ELR (cell line): ENCODE measurements at places on chromosomes 5 and 9.
A peak's percentile ranks its signal among the peaks of the same experiment; 100 is the strongest.

- DNase-seq: peak; percentile 17
These were observed 139.7 kb upstream of the VCAN start for GRCh38 chr5:83331842-83332241.

DNA sequence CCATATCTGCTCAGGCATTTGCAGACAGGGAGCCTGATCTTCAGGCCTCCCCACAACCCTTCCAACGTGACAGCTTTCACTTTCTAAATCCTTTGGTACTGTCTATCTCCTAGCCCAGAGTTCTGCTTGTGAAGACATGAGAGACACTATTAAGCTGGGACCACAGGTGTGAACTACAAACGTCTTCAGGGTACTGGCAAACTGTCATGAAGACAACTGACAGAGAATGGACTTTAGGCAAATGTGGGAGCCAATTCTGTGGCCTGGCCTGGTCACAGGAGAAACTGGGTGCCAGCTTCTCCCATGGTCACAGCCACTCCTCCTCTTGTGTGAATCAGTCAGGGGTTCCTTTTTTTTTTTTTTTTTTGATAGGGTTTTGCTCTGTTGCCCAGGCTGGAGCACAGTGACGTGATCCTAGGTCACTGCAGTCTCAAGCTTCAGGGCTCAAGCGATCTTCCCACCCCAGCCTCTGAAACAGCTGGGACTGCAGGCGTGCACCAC, 10.4 kb downstream of the TRIM14 start:
- no peak for DNase-seq

DNA sequence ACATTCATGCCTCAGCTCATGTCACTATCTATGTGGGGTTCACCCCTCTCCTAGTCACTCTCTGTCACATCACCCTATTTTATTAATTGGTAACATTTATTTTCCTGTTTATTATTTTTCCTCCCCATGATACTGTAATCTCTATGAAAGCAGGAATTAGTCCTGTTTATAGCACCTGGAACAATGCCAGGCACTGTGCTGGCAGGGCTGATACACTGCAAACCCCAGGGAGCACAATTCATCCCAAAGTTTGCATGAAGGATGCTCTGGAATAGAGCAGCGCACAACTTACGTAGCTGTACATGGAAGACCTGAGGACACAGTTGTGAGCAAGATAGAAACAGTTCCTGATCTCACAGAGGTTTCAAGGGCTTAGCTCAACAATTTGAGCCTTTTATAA, 103.2 kb downstream of the NSG2 start:
- DNase-seq: no peak

- no peak for DNase-seq
These were observed 21.3 kb upstream of the ERMP1 start for GRCh38 chr9:5854063-5854790.

- DNase-seq: no peak
These were observed 421.1 kb downstream of the KIF4B start for GRCh38 chr5:155434681-155435080.

DNA sequence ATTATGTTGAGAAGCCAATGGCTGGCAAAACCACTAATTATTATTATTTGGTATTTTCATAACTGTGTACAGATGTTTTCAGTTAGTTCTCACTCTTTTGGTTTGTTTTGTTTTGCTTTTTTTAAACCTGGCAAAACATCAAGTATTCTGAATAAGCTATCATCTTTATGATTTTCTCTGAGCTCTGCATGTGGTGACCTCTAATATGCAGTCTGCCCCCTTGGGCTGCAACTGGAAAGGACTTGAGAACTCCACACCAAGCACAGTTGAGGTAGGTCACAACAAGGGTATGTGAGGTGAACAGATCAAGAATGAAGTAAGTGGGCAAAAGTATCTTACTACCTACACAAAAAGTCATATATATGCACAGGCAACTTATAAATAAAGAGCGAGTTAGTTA, 202.2 kb downstream of the NFIB start:
- DNase-seq: no peak

- no peak for DNase-seq
These were observed 7.1 kb downstream of the RXRA start for GRCh38 chr9:134333234-134333873.

GRCh38 chr9:105978826-105979225, 284.5 kb downstream of the TMEM38B start:
- no peak for DNase-seq

DNA sequence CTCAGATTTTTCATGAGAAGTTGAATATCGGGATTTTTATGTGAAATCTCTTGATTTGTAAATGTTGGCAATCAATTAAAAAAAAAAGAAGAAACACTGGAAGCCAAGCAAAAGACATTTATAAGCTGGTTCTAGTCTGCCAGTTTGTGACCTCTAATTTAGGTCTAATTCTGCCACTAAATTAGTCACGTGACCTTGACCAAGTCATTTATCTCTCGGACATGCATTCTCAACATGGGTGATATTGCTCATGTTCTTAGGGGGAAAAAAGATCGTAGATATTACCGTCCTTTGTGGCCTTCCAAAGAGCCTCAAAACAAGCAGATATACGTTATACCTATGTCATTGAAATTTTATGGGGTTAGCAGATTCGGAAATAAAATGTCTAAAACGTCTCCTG, 52.9 kb upstream of the PTPDC1 start:
- DNase-seq: peak; percentile 32

- no peak for DNase-seq
These were observed 34.0 kb upstream of the RXRA start for GRCh38 chr9:134291961-134292871.

GRCh38 chr9:137689745-137690529, 71.1 kb downstream of the EHMT1 start:
- DNase-seq: no peak

DNA sequence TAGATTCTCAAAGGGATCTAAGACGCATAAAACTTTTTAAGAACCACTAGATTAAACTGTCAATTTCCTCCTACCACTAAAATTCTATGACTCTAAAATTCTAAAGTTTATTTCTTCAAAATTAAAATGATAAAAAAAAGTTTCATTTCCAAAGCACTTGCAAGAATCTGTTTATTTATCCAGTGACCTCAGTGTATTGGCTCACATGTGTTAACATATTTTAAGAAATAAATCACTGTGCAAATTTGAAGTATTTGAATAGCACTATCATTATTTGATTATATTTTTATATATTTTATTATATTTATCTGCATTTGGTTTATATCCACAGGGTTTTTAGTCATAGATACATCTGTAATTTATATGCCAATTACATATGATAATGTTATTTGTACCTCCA, 62.2 kb upstream of the SLC12A2 start:
- DNase-seq: no peak

DNA sequence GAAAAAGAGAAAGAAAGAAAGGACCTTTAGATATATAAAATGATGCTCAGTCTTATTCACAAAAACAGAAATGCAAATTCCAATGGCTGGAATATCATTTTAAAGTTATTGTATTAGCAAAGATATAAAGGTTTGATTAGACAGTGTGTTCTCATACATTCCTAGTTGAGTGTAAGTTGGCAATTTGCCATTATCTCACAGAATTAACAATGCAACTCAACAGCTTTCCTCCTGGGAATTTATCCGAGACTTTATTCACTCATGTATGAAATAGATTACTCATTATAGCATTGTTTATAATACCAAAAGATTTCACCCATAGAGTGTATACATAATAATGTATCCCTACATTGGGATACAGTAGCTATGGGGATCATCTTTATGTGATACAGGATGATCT, 27.1 kb upstream of the MLLT3 start:
- DNase-seq: peak; percentile 14

- no peak for DNase-seq
These were observed 13.1 kb upstream of the IRX2 start for GRCh38 chr5:2764581-2764980.

DNA sequence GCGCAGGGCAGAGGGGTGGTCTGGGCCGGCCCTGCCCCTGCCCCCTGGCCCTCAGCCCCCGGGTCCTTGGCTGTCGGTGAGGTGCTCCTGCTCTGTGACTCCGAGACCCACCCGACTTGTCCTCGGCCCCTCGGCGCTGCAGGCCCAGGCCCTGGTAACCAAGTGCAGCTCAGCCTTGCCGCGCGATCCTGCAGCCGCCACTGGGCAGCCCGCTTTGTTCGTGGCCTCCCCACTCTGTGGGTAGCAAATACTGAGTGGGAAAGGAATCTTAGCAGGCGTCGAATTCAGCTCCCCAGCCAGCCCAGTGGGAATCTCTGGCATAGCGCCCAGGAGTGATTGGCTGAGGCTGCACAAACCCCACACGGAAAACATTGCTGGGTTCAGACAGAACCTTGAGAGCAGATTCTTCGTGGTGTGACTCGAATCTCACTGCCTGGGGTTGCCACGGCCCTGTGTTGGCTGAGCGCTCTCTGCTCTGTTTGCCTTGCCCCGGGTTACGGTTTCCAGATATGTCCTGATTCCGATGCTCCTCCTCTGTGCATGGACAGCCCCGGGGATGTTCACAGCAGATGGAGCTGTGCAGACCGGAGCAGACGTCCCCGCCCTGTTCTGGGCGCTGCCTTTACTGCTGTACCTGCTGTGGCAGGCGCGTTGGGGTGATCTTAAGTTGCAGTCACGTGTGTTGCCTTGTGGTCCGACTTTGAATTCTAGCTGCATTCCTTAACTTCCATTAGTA, 13.4 kb upstream of the EXOC3 start:
- DNase-seq: no peak

- DNase-seq: no peak
These were observed 417.7 kb upstream of the KLF4 start for GRCh38 chr9:107907255-107907654.

GRCh38 chr5:175340180-175340579, 103.8 kb downstream of the DRD1 start:
- no peak for DNase-seq

- no peak for DNase-seq
These were observed 182.2 kb downstream of the AOPEP start for GRCh38 chr9:94908583-94909249.

DNA sequence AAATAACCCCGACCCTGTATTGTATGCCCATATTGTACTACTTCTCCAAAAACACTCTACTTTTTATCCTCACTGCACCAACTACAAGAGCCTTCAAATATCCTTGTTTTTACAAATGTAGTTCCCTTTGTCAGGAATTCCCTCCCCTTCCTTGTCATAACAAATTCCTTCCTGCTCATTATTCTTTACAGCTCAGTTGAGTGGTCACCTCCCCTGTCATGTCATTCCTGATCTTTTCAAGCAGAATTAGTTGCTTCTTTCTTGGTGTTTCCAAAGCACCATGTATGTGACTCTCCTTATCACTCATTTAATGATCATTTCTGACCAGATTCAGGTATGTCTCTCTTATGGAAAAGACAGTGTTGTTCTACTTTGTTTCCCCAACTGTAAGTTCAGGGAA, 194.2 kb upstream of the SMC2 start:
- no peak for DNase-seq

DNA sequence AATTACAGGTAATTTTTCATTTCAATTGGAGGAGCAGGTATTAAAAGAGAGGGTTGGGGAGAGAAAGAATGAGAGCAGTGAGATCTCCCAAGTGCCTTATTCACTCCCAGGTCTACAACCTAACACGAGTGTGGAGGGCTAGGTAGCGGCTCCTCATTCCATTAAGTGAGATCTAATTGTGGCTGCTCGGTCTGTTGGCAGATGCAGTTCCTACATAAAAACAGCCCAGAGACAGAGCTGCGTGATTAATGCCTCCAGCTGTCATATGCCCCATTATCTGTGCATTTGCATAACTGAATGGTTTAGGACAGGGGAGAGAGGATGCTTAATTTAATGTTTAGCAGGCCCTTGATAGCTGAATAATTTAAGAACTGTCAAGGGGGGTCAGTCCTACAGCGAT, 100.5 kb downstream of the PSAT1 start:
- DNase-seq: no peak

GRCh38 chr9:9061627-9062026, 1262.0 kb upstream of the DMAC1 start:
- no peak for DNase-seq

- DNase-seq: no peak
These were observed 114.3 kb downstream of the CRB2 start for GRCh38 chr9:123470121-123470782.

- no peak for DNase-seq
These were observed 275.5 kb downstream of the SPOCK1 start for GRCh38 chr5:137223324-137224295.

DNA sequence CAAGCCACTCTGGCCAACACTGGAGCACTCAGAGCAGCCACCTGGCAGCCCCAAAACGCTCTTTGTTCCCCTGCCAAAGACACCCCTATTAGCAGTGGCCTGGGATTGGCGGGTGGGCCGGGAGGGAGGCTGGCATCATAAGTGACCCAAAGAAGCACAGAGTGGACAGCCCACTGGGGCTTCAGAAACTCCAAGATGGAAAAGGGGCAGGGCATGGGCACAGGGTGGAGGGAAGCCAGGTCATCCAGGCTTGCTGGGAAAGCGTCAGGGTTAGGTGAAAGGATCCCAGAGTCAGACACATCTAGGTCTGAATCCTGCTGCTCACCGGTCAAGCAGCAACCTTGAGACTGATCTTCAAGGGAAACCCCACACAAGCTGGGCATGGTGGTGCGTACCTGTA, 14.8 kb downstream of the EEIG1 start:
- no peak for DNase-seq

DNA sequence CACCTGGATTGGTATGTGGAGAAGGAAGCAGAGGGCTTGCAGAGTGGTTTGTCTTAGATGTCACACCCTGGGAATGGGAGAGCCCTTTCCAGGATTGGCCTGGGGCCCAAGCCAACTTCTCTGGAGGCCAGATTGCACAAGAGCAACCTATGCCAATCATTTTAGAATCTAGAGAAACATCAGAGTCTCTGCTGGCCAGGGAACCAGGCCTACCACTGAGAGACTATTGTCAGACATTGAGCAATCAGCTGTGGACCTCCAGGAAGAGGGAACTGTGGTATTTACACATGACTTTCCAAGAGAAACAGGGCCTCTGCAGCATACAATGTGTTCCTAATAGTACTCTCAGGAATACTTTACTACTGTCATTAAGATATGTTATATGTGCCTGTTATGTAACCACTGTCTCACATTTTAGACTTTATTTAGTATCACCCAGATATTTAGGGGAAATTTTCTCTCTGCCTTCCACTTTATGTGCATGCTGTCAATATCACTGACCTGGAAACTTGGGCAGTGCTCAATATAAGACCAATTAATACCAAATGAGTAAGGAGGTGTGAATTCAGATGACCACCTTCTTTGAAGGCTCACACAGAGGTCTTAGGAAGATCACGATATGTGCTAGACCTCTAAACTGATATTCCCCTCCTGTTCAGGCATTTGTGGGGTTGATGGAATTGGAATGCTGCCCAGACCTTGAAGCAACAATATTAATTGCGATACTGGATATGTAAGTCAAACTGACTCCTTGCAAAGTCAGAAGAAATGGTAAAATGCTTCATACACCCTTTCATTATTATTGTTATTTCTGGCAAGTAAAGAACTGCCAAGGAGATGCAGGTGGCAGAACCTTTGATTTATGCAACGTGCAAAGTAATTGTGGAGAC, 20.5 kb upstream of the CCL28 start:
- DNase-seq: no peak

- DNase-seq: no peak
These were observed 192.7 kb upstream of the SGCD start for GRCh38 chr5:156134216-156134615.

DNA sequence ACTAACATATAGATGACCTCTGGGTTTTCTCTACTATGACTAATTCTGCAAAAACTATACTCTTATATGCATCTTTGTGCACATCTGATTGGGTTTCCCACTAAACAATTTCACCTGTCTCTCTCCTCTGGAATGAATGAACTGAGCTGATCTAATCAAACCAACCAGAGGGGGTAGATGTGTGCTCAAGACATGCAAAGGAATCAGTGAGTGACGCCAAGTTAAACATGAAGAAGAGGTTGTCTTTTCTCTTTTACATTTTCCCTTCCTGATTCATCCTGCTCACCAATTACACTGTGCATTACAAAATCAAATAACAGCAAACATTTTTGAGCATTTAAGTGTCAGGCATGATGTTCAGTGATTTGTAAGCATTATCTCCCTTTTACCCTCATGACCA, 29.6 kb upstream of the GRXCR2 start:
- DNase-seq: no peak
